Progenitor cell of endocrine pancreas (in vitro differentiated cells): ENCODE measurements at places on chromosomes 3 and 15. TPM values are rescaled to one million over a fixed set of nuclear protein-coding genes. Genes with fewer than 3 reads are reported as not detected.

GRCh38 chr3:23501201-23501802 is 298.2 kb downstream of the UBE2E2 start:
- DNase-seq = no peak

DNA sequence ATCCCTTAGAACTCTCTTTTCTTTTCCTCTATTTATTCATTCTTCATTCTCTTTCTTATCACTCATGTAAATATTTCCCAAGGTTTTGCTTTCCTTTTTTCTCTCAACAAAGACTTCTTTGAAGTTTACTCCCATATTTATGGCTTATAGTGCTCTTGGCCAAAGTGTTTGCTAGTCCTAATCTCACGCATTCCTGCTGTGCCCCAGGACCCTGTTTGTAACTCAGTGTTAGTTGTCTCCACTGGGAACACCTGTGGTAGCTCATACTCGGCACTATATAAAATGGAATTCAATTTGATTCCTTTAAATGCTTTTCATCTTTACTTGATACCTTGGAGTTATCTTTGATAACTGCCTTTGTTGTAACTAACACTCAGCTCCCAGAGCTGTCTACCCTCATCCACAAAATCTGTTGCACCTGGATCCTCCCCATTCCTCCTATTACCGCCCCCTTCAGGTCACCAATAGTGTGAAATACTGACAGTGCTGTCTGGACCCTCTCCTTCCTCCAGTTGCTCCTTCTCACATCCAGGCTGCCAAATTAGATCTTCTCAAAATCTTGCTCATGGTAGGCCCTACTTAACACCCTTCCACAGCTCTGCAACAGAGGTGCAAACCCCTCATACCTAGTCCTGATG is 76.8 kb downstream of the TIGIT start:
- DNase-seq = no peak

DNA sequence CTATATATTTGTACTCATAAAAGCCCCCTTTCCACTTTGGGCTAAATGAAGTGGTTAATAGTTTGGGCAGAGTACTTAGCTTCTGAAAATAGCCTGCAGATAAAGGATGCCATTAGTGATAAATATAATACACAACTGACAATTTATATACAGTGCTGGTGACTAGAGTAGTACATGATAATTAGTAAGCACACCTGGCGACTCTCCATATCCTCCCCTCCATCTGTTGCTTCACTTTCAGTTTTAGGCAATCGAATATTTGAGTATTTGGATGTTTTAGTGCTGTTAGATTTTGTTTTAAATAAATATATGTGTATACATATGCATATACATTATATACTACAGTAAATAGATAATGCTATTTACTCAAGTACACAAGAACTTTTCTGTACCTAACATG is 35.9 kb upstream of the CHMP2B start:
- DNase-seq = no peak

GRCh38 chr3:179168918-179169317 is 20.8 kb downstream of the PIK3CA start:
- DNase-seq = no peak

DNA sequence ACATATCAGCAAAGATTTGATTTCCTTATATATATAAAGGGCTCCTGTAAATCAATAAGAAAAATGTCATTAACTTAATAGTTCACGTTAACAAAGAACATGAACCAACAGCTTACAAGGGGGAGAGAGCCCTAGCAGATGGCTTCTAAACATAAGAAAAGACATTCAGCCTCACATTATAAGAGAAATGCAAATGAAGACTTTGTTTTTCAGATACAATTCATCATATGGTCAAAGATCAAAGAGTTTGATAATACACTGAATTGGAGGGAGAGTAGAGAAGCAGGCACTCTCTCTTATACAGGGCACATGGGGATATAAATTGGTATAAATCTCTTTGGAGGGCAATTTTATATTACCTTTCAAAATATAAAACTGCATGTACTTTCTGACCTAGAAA is 21.1 kb downstream of the RBP2 start:
- DNase-seq = no peak

- no peak for DNase-seq
Observed at GRCh38 chr3:72633121-72633520, 215.1 kb downstream of the SHQ1 start.

- DNase-seq = no peak
Observed at GRCh38 chr3:39254806-39255449, 24.9 kb downstream of the CX3CR1 start.

GRCh38 chr3:117005274-117005673 is 295.7 kb downstream of the TUSC7 start:
- DNase-seq = no peak

GRCh38 chr3:44098656-44099415 is 142.8 kb upstream of the TOPAZ1 start:
- DNase-seq = no peak

- no peak for DNase-seq
Observed at GRCh38 chr3:9248522-9249271, 749 bp downstream of the SRGAP3 start.

GRCh38 chr15:53875139-53875538 is 103.1 kb upstream of the UNC13C start:
- no peak for DNase-seq

DNA sequence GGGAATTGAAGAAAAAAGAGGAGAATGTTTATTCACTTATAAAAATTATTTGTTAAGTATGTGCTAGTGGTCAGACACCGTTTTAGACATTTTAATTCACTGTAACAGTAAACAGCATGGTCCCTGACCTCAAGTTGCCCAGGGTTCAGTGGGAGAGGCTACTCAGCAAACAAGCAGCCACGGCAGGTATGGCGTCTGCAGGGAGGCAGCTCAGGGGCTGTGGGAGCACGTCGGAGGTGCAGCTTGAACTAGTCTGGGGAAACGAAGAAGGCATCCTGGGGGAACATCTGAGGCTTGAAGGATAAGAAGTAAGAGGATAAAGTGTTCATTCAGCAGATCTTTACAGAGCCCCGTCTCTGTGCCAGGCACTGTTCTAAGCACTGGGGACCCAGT is 66.0 kb downstream of the CRTC3 start:
- no peak for DNase-seq

GRCh38 chr3:4711680-4711992 is 218.5 kb downstream of the ITPR1 start:
- DNase-seq = no peak

GRCh38 chr3:50316657-50317242 is 5.8 kb downstream of the HYAL2 start:
- no peak for DNase-seq

DNA sequence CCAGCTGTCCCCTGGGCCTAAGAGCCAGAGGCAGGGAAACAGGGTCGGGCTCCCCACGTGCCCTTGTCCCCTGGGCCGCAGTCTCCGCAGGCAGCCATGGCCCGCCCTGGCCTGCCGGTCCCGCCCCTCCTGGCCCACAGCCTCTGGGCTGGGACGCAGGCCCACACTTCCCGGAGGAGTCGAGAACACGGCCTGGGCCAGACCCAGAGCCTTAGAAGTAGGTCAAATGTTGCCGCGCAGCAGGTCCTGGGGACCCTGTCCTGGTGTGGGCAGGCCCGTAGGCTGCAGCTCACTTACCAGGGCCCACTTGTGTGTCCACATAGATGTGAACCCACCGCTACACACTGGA is 4.3 kb upstream of the MYL3 start:
- no peak for DNase-seq

DNA sequence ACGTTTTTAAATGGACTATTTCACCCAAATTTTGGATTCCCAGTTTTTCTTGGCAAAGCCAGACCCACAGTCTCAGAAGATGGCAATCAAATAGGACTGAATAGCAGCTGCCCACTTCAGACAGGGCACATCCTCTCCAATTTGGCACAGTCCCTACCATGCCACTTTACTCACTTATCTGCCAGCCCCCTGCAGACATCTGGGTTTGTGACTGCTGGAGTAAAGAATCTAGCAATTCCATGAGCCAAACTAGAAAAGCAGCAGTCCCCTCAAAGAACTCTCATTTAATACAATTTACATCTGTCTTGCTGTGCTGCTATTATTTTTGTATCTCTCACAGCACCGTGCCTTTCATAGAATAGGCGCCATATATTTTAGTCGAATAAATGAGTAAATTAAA is 16.0 kb upstream of the LRRN1 start:
- no peak for DNase-seq

DNA sequence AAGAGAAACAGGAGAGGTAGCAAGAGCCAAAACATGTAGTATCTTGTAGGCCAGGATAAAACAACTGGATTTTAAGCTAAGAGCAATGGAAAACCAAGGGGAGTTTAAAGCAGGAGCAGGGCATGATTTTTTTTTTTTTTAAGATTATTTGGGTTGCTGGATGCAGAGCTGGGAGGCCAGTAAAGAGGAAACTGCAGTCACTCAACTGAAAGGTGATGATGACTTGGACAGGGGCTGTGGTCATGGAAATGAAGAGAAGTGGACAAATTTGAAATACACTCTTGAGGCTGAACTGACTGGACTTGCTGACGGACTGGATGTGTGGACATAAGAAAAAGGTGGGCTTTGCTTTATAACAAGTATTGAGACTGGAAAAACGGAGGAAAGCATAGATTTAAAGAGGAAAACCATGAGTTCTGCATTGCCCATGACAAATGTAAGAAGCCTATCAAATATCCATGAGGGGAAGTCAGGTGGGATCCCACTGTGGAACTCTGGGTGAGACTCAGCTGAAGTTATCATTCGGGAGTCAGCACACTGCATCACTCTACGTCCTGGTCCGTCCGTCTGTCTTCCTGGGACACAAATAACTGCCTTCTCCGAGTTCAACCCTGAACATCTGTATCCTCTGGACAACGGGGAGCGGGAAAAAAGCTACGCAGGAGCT is 688 bp downstream of the XPC start:
- no peak for DNase-seq

GRCh38 chr15:86347245-86347644 is 267.6 kb downstream of the AGBL1 start:
- DNase-seq = no peak

DNA sequence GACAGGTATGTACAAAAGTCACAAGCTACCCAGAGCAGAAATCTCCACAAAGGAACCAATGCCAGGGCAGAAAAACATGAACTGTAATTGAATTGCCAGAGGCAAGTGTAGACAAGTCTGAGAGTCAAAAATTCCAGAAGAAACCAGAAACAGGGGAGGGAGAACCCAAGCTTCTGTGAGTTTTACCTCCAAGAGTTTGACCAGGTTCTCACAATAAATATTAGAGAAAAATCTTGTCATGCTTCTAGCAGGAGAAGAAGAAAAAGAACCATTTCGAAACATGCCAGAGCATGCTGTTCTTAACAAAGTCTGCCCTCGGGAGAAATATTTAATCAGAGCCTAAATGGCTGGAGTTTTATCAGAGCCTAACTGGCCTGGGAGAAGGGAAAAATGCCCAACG is 32.5 kb upstream of the AP3B2 start:
- no peak for DNase-seq

Gene CPLX3
- total RNA-seq = not detected in 2 replicates

Gene IMPG2
- total RNA-seq = 0.82 and 0.98 TPM in 2 replicates

Gene NMB
- total RNA-seq = 4.9 and 6.1 TPM in 2 replicates

Gene ADAMTS17
- total RNA-seq = 3.5 and 4.7 TPM in 2 replicates

Gene SPATA16
- 0.43 and 0.64 TPM in 2 replicates for total RNA-seq

Gene TRPC1
- total RNA-seq = 16.5 and 17.6 TPM in 2 replicates

Gene GLT8D1
- total RNA-seq = 76.4 and 79.8 TPM in 2 replicates

Gene ERICH6
- total RNA-seq = 0.49 TPM in 1 of 2 replicates, not detected in the other

Gene IL17RE
- 4.9 and 7.0 TPM in 2 replicates for total RNA-seq

Gene CCR8
- not detected in 2 replicates for total RNA-seq

Gene FNDC3B
- 158 and 161 TPM in 2 replicates for total RNA-seq

Gene EPHB1
- total RNA-seq = 1.8 and 2.2 TPM in 2 replicates
